CD4-positive, alpha-beta T cell treated with Interleukin-10 for 1 hour (primary cell): ENCODE measurements at places on chromosomes 5 and 9.
A peak's percentile ranks its signal among the peaks of the same experiment; 100 is the strongest.

GRCh38 chr9:36772449-36773403 is 200.0 kb downstream of the MELK start:
- no peak for DNase-seq

GRCh38 chr5:77486344-77486962 is 5.7 kb downstream of the WDR41 start:
- no peak for DNase-seq

DNA sequence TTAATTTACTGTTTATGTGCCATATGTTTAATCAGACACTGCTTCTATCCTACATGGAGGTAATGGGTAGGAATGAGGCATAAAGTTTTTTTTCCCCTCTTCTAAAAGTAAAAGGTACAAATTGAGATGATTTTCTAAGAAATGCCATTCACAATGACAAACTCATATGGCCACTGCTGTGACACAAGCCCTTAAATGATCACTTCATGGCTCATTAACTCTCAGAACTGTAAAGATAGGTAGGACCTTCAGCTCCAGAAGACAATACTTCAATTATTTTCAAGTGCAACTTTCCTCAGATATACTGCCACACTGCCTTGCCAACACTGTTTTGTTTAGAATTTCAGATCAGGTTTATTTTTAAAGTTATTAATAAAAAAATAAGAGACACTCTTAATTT is 362.9 kb upstream of the ZNF608 start:
- DNase-seq, result no peak

GRCh38 chr5:5116956-5117355 is 23.2 kb upstream of the ADAMTS16 start:
- no peak for DNase-seq

DNA sequence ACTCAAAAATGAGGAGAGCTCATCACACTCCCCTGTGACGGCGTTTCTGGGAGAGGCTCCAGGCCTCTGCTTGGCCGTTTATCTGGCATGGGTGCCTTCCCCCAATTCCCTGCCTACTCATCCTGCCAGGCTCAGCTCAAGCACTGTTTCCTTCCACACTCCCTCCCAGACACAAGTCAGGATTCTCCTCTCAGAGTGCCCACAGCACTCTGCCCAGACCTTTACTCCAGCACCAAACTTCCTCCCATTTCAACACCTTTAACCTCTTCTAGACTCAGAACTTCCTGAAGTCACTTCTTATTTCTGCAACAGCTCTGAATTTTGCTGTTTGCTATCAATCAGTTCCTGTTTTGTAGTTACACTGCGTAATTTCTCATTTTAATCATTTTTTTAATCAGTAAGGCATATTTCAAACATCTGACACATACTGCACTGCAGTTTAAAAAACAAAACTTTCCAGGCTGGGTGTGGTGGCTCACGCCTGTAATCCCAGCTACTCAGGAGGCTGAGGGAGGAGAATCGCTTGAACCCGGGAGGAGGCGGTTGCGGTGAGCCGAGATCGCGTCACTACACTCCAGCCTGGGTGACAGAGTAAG is 16.0 kb downstream of the TRMO start:
- DNase-seq, result peak; percentile 59
